Activated CD4-positive, alpha-beta memory T cell treated with anti-CD3 and anti-CD28 coated beads, Interleukin-2, amount 10 ng/mL, durations not matched to agents 7 days and 5 days (primary cell): ENCODE measurements at places on chromosomes 5 and 9. TPM values are rescaled to one million over a fixed set of nuclear protein-coding genes. Genes with fewer than 3 reads are reported as not detected.

C5orf46 gene
- not detected for total RNA-seq

LCN1 gene
- not detected for total RNA-seq

LCN15 gene
- not detected for total RNA-seq

- DNase-seq, result no peak
Measured at GRCh38 chr9:76796296-76796695, 32.1 kb downstream of the PCA3 start.

DNA sequence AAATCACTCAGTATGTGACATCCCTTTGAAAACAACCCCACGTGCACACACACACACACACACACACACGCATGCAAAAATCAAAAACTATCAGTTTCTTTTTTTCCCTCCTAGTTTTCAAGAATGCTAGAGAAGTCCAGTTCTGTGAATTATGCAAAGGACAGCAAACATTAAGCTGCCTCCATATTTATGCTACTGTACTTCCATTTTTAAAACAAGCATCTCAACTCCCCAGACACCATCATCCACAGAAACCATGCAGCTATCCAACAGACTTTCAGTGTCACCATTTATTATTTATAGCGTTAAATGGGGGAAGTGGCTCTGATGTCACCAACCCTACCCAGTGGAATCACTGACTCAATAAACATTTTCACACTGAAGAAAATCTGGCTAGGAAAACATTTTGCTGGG lies 1.6 kb downstream of the FBXW11 start:
- peak; percentile 31 for DNase-seq

DNA sequence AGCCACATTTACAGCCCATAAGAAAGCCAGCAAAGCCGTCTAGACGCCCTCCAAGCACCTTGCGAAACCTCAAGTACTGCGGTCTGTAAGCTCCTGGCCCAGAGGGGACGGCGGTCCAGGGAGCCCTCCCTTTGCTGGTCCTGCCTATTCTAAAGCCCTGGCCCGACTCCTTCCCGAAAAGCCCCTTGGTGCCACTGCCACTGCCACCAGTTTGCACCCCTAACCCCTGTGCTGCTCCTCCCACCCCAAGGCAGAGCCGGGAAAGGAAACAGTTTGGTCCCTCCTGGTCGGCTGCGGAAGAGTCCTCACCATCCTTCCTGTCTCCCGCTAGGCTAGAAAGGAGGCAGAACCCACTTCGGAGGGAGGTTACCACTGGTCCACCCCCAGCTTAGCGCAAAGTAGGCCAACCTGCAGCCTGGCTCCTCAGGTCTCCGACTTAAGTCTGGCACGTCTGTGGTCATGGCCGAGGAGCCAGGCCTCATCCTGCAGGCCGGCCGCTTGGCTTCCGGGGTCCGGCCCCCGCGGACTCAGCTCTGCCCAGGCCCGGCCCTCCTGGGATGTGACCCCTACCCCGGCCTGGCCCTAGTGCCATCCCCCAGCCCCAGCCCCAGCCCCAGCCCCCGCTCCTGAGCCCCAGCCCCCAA lies 916 bp downstream of the TOR1A start:
- peak; percentile 49 for DNase-seq

GRCh38 chr9:108710424-108710823 lies 145.4 kb downstream of the ACTL7B start:
- DNase-seq, result no peak
